ENCODE measurements at places on chromosomes 1 and 21.

DNA sequence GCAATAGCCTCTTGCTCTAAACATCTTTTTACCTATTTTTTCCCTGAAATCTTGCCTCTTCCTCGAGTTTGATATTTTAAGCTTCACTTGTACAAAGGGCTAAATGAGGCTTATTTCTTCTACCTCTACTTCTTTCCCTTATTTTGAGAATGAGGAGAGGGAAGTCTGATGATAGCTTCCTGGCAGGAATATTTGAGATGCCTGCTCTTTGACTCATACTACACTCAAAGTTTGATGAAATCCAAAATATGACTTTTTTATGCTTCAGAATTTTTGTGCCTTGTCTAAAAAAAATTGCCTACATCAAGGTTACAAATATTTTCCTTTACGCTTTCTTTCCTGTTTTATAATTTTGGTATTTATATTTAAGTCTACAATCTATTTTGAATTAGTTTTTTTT lies 624.4 kb upstream of the PLXNA2 start:
- no peak for DNase-seq

DNA sequence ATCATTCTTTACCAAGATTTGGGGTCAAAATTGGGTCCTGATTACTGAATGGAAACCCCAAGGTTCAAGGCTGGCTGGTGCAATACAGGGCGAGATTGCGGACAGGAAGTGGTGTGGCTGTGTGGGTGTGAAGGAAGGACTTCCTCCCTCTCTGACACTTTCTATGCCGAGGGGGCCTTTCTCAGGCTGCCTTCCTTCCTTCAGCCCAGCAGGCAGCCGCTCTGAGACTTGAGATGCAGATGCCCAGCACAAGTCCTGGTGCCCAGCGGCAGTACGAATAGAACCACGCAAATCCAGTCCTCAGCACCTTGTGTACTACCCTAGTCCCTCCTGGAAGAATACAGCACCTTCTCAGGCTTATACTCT lies 16.3 kb downstream of the BATF3 start:
- DNase-seq = no peak

GRCh38 chr1:156268336-156268735 lies 14.3 kb downstream of the SMG5 start:
- DNase-seq = no peak

DNA sequence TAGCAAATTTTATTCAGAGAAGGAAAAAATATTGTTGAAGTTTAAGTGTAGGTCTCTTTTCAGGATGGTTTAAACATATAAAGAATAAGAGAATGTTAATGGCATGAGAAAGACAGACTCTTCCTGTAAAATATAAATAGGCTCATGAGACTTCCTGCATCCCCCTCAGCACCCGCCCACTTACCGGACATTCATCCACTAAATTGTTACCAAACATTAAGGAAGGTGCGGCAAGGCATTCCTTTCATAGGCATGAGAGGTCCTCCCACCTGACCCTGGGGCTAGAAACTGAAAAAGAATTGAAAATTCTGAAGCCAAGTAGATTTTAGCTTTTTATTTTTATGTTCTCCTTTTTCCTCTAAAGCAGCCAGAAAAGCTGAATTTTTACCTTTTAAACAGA lies 10.6 kb upstream of the USP1 start:
- DNase-seq = no peak

DNA sequence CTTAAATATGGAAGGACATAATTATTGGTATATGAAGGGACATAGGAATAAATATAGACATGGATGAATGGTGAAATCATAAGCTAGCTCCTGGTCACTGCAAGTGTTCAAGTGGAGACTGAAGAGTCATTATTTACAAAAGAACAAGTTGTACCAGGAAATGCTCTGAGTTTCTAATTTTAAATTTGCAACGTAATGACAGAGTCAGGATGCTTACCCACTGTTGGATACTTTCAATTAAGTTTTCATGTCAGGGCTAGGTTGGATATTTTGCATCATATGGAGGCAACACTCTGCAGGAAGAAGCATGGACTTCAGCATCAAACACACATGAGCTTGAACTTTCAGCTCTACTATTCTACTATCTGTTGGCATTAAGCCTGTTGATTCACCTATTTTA lies 499.6 kb upstream of the C1orf87 start:
- DNase-seq = no peak

GRCh38 chr1:32336963-32337675 lies 1.1 kb upstream of the MARCKSL1 start:
- no peak for DNase-seq

DNA sequence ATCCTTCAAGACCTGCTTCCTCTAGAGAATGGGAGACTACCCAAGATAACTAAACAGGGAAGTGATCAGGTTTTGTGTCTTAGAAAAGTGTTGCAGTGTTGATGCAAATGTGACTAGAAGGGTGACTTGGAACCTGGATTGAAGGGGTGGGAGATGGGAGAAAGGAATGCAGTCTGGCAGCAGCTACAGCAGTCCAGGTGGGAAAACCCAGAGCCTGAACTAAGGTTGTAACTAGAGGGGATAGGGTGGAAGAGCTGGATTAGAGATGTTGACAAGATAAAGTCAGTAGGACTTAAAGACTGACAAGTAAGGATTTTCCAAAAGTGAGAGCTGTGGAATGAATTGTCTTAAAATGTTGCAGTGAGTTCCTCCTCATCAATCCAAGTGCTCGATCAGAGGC lies 7.1 kb upstream of the SHISA4 start:
- DNase-seq = no peak

- no peak for DNase-seq
These were observed 4.4 kb upstream of the ATXN7L2 start for GRCh38 chr1:109479311-109479710.

DNA sequence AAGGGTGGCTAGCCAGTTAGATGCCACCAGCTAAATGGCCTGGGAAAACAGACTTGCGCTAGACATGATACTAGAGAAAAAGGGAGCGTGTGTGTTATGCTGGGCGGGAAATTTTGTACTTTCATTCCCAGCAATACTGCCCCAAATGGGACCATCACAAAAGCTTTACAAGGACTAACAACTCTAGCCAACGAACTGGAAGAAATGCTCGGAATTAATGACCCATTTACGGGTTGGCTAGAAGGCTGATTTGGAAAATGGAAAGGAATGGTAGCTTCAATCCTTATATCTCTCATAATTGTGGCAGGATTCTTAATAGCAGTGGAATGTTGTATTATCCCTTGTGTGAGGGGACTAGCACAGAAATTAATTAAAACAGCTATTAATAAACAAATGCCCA lies 27.9 kb upstream of the ZNF496 start:
- no peak for DNase-seq

- no peak for DNase-seq
These were observed 17.2 kb upstream of the POFUT2 start for GRCh38 chr21:45304945-45305344.

DNA sequence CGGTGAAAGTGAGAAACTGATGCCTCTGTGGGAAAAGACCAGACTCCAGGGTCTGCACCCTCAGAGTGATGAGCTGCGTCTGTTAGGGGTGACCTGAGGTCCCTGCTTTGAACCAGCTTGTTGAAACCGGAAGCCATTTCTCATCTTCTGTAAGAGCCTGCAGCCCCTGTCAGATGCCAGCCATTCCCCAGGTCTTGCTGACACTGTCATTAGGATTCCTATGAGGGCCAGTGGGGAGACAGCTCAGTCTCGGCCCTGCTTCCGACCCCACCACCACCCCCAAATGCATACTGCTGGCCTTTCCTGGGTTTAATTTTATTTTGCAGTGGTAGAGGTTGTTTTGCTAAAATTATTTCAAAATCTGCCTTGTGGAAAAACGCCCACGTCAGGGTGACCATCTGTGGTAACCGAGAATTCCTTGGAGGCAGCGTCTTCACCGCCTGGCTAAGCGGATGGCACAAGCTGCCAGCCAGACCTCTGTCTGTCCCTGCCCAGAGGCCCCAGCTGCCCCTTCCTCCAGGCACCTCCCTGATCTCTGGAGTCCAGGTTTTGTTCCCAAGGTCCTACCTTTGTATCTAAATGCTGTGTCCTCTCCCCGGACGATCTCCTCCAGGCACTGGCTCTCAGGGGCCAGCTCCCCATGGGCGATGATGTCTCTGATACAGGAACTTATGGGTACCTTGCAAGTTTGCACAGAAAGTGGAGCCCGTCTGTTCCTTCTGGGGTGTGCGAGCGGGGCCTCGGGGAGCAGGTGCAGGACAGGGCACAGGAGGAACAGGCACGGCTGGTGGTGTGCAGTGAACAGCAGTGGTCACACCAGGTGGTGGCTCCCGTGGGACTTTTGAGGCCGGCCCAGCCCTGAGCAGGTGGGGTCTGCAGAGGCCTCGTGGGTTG lies 49.9 kb downstream of the PRKCZ start:
- peak; percentile 51 for DNase-seq

- DNase-seq = no peak
These were observed 59.2 kb upstream of the TNR start for GRCh38 chr1:175802407-175803123.

- no peak for DNase-seq
These were observed 56.1 kb upstream of the SH3GLB1 start for GRCh38 chr1:86648255-86648654.

DNA sequence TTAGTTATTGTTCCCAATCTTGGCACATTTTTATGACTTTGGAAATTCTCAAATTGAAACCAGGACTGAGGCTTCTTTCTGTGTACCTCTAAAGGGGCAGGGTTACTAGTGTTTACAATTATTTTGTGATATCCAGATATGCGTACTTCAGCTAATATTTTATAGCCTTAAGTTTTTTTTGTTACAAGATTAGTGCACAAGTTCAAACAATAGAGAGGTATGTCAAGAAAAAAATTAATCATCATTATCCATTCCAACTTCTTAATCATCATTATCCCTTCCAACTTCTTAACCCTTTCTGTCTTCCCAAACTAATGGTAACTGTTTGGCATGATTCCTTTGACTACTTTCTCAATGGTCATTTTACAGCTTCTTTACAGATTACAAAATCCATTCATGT lies 272.9 kb upstream of the C1orf105 start:
- DNase-seq = no peak

DNA sequence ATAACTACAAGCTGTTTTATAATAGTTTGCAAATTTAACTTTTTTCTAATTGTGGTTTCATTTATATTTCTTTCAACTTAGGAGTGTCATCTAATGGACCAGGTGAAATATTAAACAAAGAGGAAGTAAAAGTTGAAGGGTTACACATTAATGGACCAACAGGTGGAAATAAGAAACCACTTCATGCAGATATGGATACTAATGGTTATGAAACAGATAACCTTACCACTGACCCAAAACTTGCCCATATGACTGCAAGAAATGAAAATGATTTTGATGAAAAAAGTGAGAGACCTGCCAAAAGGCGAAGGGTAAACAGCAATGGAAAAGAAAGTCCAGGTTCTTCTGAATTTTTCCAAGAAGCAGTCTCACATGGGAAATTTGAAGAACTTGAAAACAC lies 59.7 kb downstream of the MIER1 start:
- DNase-seq = no peak

- DNase-seq = peak; percentile 86
These were observed 341.1 kb upstream of the RUNX1 start for GRCh38 chr21:35390013-35390776.

DNA sequence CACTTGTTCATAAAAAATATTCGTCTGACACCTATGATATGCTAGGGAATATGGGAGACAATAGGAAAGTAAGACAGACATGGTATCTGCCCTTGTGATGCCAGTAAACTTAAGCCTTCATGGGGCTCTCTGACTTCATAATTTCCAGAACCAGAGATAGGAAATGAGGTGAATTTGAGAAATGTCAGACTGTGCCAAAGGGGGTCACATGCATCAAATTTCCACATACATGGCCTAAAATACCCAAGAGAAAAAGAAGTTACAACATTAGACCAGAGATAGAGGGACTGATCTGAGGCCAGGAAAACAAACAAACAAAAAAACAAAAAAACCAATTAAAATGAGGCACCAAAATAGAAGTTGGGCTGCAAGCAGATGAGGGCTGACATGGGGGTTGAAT lies 75.7 kb downstream of the DISC1 start:
- DNase-seq = no peak

DNA sequence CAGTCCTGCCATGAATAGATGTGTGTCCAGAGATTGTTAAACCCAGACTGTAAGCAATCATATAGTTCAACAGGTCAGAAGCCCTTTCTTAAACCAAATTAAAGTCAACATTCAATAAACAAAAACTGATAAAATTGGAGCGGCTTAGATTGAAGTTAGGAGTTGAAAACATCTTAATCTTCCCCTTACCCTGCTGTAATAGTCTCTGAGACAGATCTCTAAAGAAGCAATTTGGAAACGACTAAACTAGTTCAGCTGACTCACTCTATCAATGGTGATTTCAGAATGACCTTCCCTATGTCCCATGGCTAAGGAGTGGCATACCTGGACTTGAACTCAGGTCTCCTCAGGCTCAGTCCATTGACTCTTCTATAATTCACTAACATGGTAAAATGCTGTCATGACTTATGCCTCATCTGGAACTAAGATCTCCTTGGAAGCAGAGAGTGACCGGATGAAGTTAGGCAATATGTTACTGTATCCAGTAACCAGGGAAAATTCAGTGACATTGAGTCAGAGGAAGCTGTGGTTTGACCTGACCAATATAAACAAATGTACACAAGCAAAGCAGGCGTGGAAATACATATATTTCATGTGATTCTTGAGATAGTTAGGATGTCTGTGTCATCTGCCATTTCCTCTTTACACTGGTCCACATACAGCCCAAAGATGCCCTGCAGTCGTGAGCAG lies 30.1 kb downstream of the SGIP1 start:
- no peak for DNase-seq

DNA sequence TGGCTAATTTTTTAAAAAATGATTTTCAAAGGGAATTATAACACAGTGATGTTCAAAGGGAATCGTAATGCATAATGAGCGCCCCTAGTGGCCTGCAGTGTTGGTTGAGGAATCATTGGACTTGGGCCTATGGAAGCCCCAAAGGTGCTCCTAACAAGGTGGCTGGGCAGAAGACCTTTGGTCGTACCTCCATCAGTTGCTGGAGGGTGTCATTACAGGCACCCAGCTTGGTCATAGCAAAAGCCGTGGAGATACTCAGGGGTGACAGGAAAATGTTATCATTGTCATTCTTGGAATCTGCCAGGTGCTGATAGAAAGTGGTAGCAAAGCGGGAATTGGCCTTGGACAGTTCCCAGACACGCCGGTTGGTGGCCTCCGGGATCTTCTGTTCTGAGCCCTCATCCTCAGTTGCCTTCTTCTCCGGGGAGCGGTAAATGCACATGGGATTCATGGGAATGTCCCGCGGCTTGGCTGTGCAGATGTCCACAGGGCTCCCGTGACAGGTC lies 2.7 kb downstream of the SERPINC1 start:
- no peak for DNase-seq
